Coronary artery (tissue), 2 donors: ENCODE measurements at places on chromosomes 1 and 21.

DNA sequence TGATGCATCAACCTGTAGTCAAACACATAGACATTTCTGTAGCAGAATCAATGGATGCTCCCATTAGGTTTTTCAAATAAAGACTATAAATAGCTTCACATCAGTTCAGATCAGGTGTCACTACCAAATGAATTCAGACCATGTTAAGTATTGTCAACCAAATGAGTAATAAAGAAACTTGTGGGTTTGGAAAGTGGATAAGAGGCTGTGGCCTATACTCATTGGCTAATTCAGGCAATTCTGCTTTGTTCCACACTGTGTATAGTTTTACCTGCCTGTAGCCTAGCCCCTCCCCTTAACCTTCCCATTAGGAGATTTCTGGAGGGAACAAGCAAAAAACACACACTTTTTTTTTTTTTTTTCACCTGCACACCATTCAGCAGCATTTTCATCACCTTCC is 321.2 kb downstream of the HLX start:
- DNase-seq: no peak

- DNase-seq: no peak
These were observed 57.8 kb upstream of the COL6A2 start for GRCh38 chr21:46039891-46040660.

DNA sequence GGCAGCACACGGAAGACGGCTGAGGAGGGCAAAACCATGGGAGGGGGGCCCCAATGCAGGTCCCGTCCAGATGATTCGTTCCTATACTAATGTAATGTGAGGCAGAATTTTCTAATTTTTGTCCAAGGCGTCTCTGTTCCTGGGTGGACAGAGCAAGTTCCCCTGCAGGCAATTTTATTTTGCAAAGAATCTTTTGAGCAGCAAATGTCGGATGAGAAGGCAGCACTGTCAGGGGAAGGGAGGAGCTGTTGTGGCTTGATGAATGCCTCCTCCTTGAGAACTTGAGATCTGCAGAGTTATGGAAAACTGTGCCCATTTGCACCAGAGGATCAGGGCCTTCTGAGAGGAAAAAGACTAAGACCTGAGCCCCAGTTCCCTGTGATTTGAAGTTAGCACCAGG is 17.3 kb downstream of the SLC1A7 start:
- no peak for DNase-seq

GRCh38 chr1:161039546-161039945 is 782 bp upstream of the TSTD1 start:
- DNase-seq: no peak

- DNase-seq: no peak
These were observed 71.4 kb downstream of the LRRC7 start for GRCh38 chr1:69639159-69639558.

GRCh38 chr21:15659753-15660422 is 69.9 kb upstream of the USP25 start:
- DNase-seq: no peak

DNA sequence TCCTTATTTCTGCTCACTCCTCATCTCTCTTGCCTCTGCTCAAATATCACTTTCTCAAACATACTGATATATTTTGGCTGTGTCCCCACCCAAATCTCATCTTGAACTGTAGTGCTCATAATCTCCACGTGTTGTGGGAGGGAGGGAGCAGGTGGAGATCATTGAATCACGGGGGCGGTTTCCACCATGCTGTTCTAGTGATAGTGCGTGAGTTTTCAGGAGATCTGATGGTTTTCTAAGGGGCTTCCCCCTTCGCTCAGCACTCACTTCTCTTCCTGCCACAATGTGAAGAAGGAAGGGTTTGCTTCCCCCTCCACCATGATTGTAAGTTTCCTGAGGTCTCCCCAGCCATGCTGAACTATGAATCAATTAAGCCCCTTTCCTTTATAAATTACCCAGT is 26.6 kb downstream of the ZBTB8OS start:
- no peak for DNase-seq

DNA sequence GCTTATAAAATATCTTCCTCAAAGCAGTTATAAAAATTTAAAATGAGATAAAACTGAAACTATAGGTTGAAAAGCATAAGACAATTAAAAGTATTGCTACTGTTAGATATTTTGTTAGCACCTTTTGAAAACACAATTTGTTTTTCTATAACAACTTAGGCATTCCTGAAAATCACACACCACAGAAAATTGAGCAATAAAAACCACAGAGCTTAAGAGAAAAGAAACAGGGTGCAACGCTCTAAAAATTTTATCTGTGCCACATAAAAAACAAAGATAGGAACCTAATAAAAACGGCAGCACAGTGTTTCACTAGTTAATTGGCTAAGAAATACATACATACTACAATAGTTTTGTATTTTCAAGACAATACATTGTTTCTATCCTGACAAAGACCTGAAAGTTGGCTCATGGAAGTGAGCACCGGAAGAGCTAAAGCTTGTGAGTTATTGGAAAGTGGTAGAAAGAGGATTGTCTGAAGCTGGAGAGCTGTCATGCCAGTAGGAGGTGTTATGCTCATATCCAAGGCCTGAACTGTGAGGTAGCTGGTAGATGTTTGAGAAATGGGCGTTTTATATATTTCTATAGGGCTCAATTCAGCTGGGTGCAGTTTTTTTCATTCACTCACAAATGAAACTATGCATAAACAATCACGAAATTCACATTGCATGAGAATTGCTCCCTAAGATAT is 45.8 kb downstream of the RGS7 start:
- no peak for DNase-seq
